SK-N-DZ (cell line): ENCODE measurements at places on chromosomes 1 and 21.

- no peak for DNase-seq
These were observed 187.4 kb upstream of the KCNK2 start for GRCh38 chr1:214895011-214895600.

DNA sequence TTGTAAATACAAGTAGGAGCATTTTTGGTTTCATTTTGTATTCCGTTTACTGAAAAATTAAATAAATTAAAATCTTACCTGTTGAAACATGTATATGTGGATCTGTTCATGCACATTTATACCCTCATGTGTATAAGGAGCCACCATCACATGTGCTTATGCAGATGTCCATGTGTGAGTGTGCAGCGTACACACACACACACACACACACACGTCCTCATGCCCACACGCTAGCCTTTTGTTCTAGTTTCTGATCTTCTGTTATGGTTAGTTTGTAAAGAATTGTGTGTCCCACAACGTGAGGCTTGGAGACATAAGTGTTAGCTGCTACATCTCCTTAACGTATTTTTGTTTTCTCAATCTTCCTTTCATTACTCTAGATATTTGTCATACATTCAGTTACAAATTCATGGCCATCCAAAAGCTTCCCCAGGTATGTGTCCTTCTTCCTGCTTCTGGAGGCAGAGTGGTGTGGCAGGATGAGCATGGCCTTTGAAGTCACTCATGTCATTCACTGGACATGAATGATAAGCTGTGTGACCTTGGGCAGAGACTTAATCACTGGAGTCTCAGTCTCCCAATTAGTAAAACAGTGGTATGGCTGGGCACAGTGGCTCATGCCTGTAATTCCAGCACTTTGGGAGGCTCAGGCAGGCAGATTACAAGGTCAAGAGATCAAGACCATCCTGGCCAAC lies 54.6 kb downstream of the TENT5C start:
- no peak for DNase-seq

DNA sequence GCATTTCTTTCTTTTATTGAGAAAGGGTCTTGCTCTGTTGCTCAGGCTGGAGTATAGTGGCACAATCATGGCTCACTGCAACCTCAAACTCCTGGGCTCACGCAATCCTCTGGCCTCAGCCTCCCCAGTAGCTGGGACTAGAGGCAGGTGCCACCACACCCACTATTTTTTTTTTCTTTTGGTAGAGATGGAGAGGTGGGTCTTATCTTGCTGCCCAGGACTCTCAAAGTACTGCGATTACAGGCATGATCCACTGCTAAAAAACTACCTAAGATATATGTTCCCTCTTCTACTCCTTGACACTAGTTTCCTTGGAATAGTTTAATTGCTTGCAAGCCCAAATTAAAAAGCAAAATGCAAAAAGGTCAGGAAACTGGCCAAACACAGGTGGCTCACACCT lies 56.9 kb upstream of the GUCA2A start:
- DNase-seq = no peak

- DNase-seq = no peak
These were observed 60.2 kb upstream of the PBX1 start for GRCh38 chr1:164498792-164499191.

- no peak for DNase-seq
These were observed 133.4 kb downstream of the SYT2 start for GRCh38 chr1:202576816-202577215.

DNA sequence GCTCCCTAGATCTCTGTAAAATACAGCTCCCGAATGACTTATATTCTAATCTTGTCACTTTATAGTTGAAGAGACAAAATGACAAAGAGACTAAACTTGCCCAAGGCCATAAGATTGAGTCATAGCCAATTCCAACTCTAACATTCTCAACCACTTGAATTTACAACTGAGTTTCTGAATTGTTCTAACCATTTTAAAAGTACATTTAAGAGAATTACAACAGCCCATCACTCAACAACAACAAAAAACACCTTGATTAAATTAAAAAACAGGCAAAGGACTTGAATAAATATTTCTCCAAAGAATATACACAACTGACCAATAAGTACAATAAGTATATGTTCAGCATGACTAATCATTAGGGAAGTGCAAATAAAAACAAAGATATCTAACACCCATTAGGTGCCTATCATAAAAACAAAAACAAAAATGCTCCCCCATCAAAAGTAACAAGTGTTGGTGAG lies 8.7 kb upstream of the ADCY10 start:
- no peak for DNase-seq

DNA sequence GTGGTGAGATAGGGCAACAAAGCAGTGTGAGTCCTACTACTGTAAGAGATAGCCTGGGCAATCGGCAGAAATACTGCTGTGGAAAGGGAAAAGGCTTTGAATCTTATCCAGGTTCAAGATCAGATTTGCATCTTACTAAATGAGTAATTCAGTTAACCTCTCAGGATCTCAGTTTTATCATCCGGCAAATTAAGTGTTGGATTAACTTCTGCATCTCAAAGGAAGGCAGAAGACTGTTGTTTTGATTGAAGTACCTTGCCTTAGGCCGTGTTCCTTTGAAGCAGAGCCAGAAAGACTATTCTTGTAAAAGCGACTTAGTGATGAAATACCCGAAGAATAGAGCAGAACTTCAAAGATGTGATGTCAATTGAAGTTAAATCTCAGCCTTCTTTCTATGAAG lies 612.9 kb upstream of the USP24 start:
- no peak for DNase-seq

DNA sequence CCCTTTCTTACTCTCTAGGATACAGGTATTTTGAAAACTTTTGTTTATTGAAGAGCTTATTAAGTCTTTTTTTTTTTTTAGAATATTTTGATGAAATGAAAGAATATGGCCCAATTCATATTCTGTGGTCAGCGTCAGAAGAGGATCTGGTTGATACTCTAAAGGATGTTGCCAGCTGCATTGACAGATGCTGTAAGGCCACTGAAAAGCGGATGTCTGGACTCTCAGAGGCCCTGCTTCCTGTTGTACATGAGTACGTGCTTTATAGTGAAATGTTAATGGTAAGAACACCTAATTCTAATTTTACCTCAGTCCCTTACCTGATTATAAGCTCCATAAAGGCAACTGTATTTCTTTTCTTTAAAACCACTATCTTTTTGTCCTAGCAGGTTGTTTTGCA lies 37.1 kb downstream of the SNX7 start:
- no peak for DNase-seq

DNA sequence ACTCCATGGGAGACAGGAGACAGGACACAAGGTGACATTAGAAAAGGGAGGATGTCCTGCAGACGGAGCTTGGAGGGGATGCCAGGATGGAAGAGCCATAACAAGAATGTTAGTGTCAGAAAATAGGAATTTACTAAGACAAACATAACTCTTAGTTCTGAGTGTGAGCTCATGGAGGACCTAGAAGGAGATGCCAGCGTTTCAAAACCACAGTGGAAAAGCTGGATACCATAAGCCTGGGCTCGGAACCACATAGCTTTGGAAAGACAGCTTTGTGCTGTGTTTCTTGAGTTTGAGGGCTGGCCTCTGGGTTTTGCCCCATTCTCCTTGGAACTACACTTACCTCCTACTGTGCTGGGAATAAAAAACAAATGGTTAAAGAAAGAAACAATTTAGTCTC lies 128.4 kb downstream of the S1PR1 start:
- DNase-seq = no peak

DNA sequence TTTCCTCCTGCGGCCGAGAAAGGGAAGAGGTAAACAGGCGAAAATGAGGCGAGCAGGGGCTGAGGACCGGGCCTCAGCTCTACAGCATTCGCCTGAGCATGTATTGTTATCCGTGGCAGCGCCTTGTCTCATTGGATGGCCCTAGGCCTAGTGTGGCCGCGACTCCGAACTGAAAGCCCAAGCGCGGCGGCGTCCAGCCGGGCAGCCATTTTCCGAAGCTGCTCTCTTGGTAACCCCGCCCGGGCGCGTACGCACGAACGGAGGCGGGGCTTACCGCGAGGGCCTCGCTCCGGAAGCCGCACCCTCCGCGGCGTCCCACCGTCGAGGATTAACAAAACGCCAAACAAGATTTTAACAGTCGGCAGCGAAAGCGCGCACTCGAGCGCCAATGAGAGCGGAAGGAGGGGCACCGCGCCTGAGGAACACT lies 797 bp upstream of the USP1 start:
- no peak for DNase-seq

GRCh38 chr1:232845406-232845955 lies 40.3 kb downstream of the MAP10 start:
- DNase-seq = no peak

- DNase-seq = no peak
These were observed 93.8 kb downstream of the USP25 start for GRCh38 chr21:15823486-15824150.

GRCh38 chr21:38173276-38174035 lies 83.3 kb upstream of the KCNJ15 start:
- no peak for DNase-seq

GRCh38 chr1:204711103-204711946 lies 25.8 kb upstream of the LRRN2 start:
- no peak for DNase-seq

DNA sequence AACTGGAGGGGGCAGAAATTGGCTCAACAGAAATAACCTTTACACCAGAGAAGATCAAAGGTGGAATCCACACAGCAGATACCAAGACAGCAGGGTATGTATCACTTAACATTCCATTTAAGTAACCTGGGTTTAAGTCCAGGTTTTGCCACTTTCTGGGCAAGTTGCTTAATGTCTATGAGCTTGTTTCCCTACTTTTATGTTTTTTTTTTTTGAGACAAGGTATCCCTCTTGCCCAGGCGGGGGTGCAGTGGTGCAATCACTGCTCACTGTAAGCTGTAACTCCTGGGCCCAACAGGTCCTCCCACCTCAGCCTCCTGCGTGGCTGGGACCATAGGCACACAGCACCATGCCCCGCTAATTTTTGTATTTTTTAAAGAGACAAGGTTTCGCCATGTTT lies 2.2 kb downstream of the RTCA start:
- DNase-seq = no peak

DNA sequence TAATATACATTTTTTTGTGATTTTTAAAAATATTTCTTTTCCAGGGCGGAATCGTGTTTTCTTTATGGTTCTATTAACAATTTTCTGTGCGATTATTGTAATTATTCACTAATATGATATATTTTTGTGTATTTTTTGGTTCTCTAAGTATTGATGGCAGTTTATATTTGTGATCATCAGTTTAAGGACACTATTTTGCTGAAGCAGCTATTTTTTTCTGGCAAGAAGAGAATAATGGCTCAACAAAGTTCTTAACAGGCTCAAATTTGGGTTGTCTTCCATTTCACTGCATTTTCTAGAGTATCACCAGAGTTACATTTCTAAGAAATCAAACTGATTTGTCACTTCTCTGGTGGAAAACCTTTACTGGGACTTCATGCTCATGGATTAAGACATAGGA lies 178.4 kb downstream of the HS2ST1 start:
- no peak for DNase-seq

GRCh38 chr21:42239973-42240372 lies 21.0 kb downstream of the ABCG1 start:
- DNase-seq = no peak

GRCh38 chr1:238409191-238409850 lies 518.6 kb upstream of the ZP4 start:
- DNase-seq = no peak

- no peak for DNase-seq
These were observed 1.1 kb downstream of the GOLT1A start for GRCh38 chr1:204212715-204213114.

DNA sequence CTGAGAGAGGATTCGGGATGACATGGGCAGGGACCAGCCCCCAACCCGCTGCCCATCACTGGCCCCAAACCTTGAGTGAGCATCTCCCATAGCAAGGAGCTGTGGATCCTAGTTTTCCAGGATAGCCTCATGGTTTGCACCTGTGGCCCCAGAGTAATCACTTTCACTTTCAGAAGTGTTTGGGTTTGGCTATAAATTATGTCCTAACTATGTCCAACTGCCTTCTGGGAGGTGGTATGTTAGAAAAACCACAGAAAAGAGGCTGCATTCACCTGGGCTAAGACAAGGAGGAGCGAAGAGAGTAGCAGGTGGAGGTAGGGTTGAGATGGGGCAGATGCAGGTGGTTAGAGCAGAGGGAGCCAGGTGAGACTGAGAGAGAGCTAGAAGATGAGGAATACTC lies 19.4 kb upstream of the CLIC6 start:
- DNase-seq = no peak

- peak; percentile 10 for DNase-seq
These were observed 157.8 kb upstream of the KAZN start for GRCh38 chr1:14440731-14441130.

DNA sequence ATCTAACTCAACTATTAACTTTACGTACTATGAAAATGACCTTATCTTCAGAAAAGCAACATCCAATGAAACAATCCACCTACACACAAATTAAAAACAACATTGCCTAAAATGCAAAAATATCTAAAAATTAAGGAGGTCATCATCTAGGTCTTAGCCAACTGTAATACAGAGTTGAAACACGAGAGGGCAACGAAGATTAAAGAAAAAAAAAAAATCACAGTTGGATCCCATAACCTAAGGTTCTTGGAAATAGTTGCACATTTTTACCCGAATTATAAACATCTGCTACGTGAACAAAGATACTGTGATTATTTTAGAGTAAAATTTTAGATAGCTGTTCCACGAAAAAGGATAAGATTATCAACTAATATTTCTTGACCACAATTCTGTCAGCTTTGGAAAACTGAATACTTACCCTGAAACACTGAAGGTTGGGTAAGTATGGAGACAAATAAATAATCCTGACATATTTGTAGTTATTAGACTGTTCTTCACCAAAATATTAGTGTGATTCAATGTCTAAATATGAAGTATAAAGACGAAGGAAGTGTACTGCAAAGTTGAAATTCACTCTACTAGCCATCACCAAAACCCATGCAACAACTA lies 88.0 kb upstream of the AK4 start:
- DNase-seq = peak; percentile 27

- no peak for DNase-seq
These were observed 8.0 kb upstream of the FAM20B start for GRCh38 chr1:179017383-179018326.

- no peak for DNase-seq
These were observed 73.5 kb downstream of the PIK3R3 start for GRCh38 chr1:46058936-46059335.

DNA sequence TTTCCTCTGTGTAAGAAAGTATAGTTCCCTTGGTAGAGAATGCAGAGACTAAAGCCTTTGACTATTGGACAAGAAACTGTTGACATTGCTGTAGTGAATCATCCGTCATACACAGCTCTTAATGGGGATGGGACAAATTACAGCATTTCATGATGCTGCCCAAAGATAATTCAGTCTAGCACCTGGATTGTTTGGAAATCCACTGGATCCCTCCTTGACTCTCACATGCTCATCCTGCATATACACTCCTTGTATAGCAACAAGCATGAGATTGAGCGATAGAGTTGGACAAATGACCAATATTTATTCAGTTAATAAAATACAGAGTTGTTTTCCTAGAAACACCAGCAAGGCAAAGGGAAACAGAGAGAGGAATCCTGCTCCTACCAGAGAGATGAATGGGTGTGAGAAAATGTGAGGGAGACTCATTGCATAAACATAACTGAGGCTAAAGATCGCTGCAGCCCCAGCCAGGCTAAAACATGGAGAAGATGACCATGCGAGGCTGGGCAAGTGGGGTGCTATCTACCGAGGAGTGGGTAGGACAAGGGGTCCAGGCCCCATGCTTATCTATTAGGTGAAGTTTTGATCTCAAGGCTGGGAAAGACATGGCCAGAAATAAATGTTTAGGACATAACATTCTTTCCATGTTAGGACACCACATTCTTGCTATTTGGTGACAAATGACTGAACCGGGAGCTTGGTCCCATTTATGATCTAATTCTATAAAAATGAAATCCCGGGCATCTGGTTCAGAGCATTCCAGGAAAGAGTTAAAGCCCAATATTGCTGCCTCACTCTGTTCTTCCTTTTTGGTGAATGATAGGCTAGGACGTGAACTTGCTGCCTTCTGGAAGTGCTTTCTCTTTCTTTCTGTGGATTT lies 153.2 kb downstream of the TGFB2 start:
- no peak for DNase-seq
